ENCODE measurements at places on chromosomes 11 and 22.

DNA sequence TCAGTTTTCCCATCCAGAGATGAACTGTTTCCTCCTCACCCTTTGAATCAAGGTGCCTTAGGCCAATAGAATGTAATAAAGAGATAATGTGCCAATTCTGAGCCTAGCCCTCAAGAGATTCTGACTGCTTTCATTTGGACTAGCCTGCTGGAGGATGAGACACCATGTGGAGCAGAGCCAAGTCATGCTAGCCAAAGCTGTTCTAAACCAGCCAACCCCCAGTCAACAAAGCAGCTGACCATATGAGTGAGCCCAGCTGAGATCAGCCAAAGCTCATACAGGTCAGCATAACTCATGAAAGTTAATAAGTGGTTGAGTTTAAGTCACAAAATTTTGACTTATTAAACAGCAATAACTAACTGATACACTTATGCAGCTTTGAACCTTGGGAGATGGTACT, 66.7 kb upstream of the DBX1 start:
- DNase-seq = no peak

DNA sequence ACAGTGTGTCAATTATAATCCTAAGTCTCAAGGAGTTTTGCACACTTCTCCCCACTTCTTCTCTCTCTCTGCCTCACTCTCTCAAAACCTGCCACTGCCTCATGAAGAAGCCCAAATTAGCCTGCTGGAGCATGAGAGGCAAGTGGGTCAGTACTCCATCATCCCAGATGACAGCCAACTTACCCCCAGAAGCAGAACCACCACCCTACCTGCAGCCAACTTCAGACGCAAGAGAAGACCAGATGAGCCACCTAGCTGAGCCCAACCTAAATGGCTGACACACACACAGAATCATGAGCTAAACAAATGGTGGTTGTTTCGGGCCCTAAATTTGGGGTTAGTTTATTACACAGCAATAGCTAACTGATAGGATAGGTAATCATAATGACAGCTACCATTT, 61.2 kb downstream of the CD82 start:
- no peak for DNase-seq

- DNase-seq = no peak
Measured at GRCh38 chr22:46072981-46073682, 77.2 kb upstream of the PPARA start.

GRCh38 chr11:31117038-31117437, 252.5 kb downstream of the DCDC1 start:
- no peak for DNase-seq

GRCh38 chr11:33953289-33953688, 61.4 kb upstream of the LMO2 start:
- no peak for DNase-seq

GRCh38 chr11:35529971-35530495, 4.6 kb upstream of the PAMR1 start:
- DNase-seq = no peak

GRCh38 chr11:108524422-108524821, 26.2 kb upstream of the POGLUT3 start:
- DNase-seq = no peak

GRCh38 chr11:14676068-14676467, 32.5 kb downstream of the PDE3B start:
- DNase-seq = no peak

- no peak for DNase-seq
Measured at GRCh38 chr11:72370201-72370600, 64.1 kb downstream of the CLPB start.

DNA sequence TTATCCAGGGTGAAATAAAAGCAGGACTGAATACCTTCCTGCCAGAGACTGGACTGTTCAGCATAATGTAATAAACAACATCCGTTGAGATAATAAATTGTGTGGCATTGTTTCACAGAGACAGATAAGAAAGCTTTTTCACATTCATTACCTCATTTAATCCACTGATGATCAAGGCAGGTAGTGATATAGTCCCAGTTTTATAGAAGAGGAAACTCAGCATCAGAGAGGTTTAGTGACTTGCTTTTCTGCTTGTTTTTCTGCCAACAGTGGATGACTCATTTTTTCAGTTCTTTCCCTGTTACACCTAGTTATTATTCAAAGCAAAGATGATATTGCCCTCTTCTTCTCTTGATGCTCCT, 4.0 kb downstream of the MYO18B start:
- no peak for DNase-seq

GRCh38 chr11:79062814-79063762, 377.7 kb downstream of the TENM4 start:
- no peak for DNase-seq

DNA sequence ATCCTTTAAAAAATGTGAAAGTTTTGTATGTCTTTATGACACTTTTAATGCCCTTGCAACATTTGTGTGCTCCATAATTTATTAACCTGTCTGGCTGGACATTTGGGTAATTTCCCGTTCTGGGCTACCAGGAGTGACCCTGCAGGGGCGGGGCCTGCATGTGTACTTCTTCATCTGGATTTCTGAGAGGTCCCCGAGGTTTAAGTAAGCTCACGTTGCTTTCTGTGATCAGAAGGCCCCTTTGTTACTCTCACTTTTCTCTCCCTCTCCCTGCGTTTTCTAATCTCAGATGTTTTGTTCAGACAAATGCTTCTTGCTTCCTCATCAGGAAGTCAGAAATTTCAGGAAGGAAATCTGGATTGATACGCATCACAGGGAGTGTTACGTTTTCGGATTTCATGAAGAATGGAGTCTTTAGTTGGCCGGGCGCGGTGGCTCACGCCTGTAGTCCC, 78.9 kb upstream of the CRYBB3 start:
- no peak for DNase-seq

GRCh38 chr11:4191031-4191571, 96.5 kb downstream of the RRM1 start:
- DNase-seq = no peak

GRCh38 chr22:41917903-41918791, 3.3 kb upstream of the SHISA8 start:
- DNase-seq = no peak

GRCh38 chr22:46546466-46547178, 9.2 kb upstream of the CELSR1 start:
- no peak for DNase-seq

DNA sequence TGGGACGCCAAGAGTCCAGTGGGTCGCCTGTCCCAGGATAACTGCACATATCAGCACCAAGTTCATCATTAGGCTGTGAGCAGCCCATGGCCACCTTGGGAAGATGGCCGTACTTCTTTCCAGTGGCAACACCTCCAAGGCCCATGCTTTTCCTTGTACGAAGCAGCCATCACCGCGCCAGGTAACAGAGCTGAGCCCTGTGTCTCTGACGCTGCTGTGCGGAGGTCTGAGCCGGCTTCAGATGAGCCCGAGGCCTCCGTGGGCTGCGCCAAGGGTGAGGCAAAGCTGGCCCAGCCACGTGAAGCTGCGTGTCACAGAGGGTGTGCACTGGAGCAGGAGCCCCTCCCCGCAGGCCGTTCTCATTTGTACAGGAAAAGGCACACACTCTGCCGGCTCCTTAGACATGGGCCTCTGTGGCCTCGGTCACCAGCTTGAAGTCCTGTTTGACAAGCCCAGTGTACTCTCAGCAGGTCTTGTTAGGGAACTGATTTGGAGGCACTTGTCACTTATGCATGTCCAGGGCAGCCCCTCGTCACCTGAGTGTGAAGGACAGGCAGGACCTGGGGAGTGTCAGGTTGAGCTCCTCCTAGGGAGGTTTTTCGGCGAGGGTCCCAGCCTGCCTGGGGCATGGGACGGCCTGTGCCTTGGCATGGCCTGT, 401.5 kb downstream of the TBC1D22A start:
- DNase-seq = no peak

- no peak for DNase-seq
Measured at GRCh38 chr22:42418811-42419242, 13.4 kb downstream of the NFAM1 start.

- DNase-seq = no peak
Measured at GRCh38 chr22:26800858-26801257, 143.5 kb downstream of the MIAT start.

DNA sequence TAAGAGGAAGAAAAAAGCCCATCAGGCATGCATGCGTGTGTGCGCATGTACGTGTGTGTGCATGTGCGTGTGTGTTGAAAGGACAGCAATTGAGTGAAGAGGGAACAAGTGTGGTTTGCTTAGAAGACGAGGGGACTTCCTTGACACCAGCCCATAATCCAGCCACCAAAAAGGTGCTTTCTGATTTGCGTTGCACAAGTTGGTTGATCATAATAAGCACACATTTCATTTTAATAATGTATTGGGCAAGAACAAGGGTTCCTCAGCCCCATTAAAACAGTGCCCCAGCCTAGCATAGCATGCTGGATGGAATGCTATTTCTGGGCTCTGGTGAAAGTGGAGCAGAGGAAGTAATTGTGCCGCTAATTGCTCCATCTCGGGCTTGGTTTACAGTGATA, 493.2 kb downstream of the MIAT start:
- no peak for DNase-seq

GRCh38 chr11:70225681-70226177, 22.6 kb downstream of the FADD start:
- no peak for DNase-seq

GRCh38 chr22:47040486-47041270, 278.2 kb downstream of the TBC1D22A start:
- no peak for DNase-seq

- DNase-seq = no peak
Measured at GRCh38 chr11:76798202-76798581, 15.0 kb downstream of the TSKU start.

DNA sequence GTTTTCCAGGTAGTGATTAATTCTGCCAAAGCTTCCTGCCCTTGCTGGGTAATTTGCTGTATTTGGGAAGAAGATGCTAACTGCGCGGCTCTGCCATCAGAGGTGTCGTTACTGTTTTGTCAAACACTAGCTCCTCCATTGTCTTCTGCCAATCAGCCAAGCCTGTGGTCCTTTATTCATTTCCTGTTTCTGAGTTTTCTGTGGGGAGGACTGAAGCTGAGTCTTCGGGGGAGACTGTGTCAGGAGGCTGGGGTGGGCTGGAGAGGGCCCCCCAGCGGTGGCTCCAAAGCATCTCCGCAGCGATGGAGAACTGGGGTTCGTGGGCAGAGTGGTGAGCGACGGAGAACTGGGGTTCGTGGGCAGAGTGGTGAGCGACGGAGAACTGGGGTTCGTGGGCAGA, 322.9 kb upstream of the B3GAT1 start:
- DNase-seq = no peak

GRCh38 chr11:69470793-69471728, 10.4 kb upstream of the LINC01488 start:
- DNase-seq = no peak

DNA sequence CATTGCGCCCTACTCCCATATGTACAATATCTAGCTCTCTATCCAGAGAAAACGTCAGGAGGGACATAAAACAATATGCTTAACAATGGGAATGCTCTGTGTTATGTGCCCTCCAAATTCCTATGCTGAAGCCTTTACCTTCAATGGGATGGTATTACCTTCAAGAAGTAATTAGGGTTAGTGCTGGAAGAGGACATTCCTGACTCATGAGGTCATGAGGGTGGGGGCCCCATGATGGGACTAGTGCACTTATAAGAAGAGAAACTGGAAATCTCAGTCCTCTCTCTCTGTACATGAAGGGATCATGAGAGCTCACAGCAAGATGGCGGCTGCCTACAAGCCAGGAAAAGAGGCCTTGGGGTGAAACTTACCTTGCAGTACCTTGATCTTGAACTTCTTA, 20.3 kb downstream of the MMP20 start:
- no peak for DNase-seq

GRCh38 chr22:32030518-32031247, 12.4 kb upstream of the SLC5A1 start:
- DNase-seq = no peak

DNA sequence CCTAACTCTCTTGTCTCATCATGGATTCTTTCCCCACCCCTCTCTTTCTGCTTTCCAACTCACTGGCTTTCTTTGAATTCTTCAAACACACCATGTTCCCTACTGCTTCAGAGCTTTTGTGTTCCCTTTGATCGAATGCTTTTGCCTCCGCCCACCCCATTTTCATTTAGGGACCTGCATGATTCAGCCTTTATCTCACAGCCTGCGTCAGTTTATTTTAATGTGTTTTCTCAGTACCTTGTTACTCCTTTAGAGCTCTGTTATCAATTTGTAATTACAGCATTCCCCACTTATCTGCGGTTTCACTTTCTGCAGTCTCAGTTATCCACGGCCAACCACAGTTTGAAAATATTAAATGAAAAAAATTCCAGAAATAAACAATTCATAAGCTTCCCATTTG, 451.3 kb downstream of the METTL15 start:
- DNase-seq = no peak

- DNase-seq = no peak
Measured at GRCh38 chr11:77879218-77879617, 58.3 kb downstream of the AAMDC start.

- DNase-seq = no peak
Measured at GRCh38 chr11:443542-444199, 1.9 kb upstream of the ANO9 start.

DNA sequence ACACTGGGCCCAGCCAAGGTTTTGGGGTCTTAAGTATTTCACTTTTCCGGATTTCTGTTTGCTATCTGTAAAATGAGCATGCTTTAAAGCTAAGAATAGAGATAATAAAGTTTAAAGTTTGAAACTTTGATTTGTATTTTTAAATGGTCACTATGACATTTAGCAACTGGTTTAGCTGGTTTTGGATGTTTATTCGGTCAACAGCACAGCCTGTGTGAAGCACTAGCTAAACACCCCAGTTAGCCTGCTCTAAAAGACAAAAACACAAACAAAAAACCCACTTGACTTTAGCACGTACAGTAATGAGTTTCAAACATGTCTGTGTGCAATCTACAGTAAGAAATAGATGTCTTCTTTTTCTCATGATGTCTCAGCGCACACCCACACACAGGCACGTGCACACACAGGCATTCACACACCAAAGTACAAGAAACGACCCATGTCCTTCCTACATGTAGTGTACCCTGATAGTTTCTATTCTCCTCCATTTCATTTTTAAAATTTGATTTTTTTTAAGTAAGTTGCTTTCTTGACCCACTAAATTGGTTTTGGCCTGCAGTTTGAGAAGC, 29.4 kb downstream of the SLC1A2 start:
- no peak for DNase-seq

- peak; percentile 30 for DNase-seq
Measured at GRCh38 chr11:34512840-34513681, 533 bp downstream of the ELF5 start.

DNA sequence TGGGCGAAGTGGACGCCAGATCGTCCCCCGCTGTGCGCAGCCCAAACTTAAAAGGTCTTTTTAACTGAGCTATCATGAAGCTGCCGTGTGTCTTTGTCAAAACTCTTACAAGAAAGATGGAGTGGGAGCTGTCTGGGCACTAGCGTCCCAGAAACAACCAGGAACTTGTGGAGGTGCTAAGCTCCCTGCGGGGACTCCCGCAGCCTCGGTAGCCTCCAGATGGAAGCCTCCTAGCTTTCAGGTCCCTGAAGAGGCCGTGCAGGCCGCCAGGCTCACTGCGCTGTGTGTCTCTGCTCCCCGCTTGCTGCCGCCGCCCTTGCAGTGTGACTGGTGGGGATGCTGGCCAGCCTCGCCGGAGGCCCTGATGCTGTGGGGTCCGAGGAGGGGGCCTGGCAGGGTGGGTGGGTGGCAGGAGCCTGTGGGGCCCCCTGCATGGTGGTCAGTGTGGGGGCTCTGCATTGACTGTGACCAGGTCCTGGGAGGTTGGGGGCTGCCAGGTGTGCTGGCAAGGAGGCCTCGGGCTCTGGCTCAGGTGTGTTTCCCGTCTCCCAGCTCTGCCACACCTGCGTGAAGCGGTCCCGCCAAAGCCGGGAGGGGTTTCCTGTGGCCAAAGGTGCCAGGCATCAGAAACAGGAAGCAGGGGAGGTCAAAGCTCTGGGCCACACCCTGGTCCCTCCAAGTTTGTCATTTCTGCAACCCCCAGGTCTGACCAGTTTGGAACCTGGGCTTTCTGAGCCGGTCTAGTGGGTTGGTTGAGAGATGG, 1.2 kb downstream of the TRABD start:
- DNase-seq = no peak

All from activated T-cell treated with anti-CD3 and anti-CD28 coated beads for 24 hours (primary cell).